AG08395 (cell line): ENCODE measurements at places on chromosomes 16 and 17.

- no peak for DNase-seq
Observed at GRCh38 chr16:69483611-69484010, 59.2 kb downstream of the CYB5B start.

- no peak for DNase-seq
Observed at GRCh38 chr16:5905935-5906334, 808.3 kb upstream of the EEF2KMT start.

DNA sequence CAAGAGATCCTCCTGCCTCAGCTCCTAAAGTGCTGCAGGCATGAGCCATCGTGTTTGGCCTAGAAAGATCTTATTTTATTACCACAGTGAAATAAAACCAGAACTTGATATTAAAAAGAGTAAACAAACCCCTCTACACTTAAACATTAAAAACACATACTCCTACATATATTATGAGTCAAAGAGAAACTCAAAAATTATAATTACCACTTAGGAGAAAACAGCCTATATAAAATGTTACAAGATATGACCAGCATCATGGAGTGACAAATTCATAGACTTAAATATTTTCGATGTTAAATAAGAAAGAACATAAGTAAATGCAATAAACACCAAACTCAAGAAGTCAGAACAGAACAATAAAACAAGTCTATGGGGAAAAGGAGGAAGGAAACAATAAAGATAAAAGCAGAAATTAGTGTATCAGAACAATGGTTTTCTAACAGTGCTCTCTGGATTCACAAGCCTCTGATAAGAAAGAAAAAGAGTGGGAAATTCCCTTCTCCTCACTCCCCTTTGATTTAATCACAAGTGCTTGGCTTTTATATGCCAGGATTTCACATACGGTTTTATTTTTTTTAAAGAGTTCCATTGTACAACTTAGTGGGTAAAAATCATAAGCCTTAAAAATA is 23.0 kb downstream of the SKAP1 start:
- no peak for DNase-seq

DNA sequence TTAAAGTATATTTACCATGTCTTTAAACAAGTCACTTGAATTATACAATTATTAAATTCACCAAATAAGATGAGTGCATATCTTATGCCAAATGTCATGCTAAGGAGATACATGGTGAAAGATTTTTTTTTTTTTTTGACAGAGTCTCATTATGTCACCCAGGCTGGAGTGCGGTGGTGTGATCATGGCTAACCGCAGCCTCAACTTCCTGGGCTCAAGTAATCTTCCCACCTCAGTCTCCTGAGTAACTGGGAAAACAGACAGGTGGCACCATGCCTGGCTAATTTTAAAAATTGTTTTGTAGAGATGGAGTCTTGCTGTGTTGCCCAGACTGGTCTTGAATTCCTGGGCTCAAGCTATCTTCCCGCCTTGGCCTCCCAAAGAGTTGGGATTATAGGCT is 149.0 kb upstream of the GOT2 start:
- no peak for DNase-seq
